CD4-positive, alpha-beta memory T cell (primary cell): ENCODE measurements at places on chromosomes 4 and X. TPM values are rescaled to one million over a fixed set of nuclear protein-coding genes. Genes with fewer than 3 reads are reported as not detected.

PLP1 gene
- not detected for polyA plus RNA-seq

TMSB15C gene
- polyA plus RNA-seq, result 0.41 TPM

NOP14 gene
- polyA plus RNA-seq, result 2.6 TPM

HSFX4 gene
- polyA plus RNA-seq, result not detected

DNA sequence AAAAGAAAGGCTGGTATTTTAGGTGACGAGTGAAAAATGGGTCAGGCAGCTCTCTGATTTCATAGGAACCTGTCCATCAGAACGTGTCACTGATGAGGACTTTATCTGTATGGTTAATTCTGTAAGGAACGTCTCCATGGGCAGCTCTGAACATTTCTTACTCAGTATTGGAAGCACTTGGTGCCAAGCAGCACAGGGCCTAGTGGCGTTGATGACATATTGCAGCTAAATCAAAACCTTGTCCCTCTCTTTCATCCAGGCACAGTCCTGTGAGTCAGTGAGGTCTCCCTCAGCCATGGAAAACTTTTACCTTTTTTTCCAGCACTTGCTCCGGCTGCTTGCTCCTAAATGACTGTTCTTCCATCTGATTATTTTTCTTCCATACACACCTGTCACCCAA, 301.9 kb downstream of the DHX15 start:
- no peak for DNase-seq
- H3K36me3 ChIP-seq, result no peaks in the 10 kb centered on the region
- no peak overlapping the region for H3K4me3 ChIP-seq
- no peaks in the 10 kb centered on the region for H3K4me1 ChIP-seq
- no peaks in the 10 kb centered on the region for H3K27me3 ChIP-seq
- no peak overlapping the region for H3K27ac ChIP-seq

GRCh38 chrX:30141966-30142365, 73.4 kb upstream of the MAGEB2 start:
- H3K27ac ChIP-seq, result no peak overlapping the region
- no peak for DNase-seq
- no peaks in the 10 kb centered on the region for H3K27me3 ChIP-seq
- no peaks in the 10 kb centered on the region for H3K4me1 ChIP-seq

DNA sequence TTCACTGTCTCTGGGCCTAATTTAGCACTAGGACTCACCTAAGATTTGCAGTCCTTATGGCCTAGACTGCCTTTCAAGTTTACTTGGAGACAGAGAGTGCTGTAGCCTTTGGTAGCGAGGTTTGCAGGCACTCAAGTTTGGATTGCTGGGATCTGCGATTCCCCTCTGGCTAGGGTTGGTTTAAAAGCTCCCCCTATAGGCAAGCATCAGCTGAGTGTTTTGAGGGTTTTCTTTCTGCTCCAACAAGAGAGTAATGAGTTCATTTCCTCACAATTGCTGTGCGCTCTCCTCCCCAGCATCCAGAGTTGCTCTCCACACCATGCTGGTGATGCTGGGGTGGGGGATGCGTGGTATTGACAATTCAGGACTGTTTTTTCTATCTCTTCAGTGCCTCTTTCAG, 206.9 kb downstream of the GLUD2 start:
- no peaks in the 10 kb centered on the region for H3K27me3 ChIP-seq
- H3K36me3 ChIP-seq, result no peaks in the 10 kb centered on the region
- no peak overlapping the region for H3K27ac ChIP-seq
- H3K4me3 ChIP-seq, result no peak overlapping the region
- no peak for DNase-seq

GRCh38 chr4:20265726-20266125, 14.0 kb downstream of the SLIT2 start:
- no peak overlapping the region for H3K4me3 ChIP-seq
- H3K27ac ChIP-seq, result no peak overlapping the region
- no peaks in the 10 kb centered on the region for H3K36me3 ChIP-seq
- H3K27me3 ChIP-seq, result no peaks in the 10 kb centered on the region

GRCh38 chr4:112060212-112060611, 85.0 kb upstream of the FAM241A start:
- H3K27me3 ChIP-seq, result no peaks in the 10 kb centered on the region
- H3K4me3 ChIP-seq, result no peak overlapping the region
- DNase-seq, result no peak
- no peaks in the 10 kb centered on the region for H3K36me3 ChIP-seq
- H3K4me1 ChIP-seq, result no peaks in the 10 kb centered on the region
- H3K27ac ChIP-seq, result no peak overlapping the region

DNA sequence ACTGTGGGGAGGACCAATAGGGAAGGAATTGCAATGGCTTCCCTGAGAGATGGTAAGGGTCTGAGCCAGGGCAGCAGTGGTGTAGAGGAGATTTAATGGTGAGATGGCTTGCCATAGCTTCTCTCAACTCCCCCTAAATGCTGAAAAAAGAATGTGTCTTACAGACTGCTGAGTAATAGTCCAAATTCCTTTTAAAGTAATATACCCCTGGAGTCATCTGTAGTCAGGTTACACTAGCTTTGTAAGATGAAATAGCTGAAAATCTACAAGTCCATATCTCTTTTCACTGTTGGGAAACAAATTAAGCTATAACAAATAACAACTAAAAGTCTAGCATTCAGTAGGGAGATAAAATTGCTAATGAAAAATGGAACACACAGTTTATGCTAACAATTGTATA, 33.5 kb downstream of the MAPK10 start:
- no peak overlapping the region for H3K27ac ChIP-seq
- H3K4me3 ChIP-seq, result no peak overlapping the region
- no peaks in the 10 kb centered on the region for H3K27me3 ChIP-seq
- H3K4me1 ChIP-seq, result no peaks in the 10 kb centered on the region
- no peak for DNase-seq

DNA sequence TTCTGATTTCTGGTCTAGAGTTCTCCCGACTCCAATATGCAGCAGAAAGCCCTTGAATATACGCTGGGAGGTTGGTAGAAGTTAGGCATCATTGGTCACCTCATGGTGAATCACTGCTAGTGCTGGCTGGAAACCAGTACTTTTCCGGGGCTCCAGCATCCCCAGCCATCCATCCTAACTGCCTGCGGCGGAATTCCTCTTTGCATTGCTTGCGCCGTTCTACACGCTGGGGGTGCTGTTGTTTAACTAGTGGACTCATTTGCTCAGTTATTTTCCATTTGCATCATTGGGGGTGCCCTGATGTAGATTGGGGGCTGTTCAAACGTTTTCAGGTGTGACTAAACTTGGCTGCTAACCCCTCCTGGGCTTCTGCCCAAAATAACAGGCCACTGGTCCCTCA, 23.3 kb upstream of the GPR50 start:
- H3K4me1 ChIP-seq, result no peaks in the 10 kb centered on the region
- no peak for DNase-seq
- H3K4me3 ChIP-seq, result no peak overlapping the region
- no peak overlapping the region for H3K27ac ChIP-seq

GRCh38 chrX:136028383-136028984, 43.2 kb downstream of the SLC9A6 start:
- H3K27ac ChIP-seq, result no peak overlapping the region
- DNase-seq, result peak; percentile 52
- H3K36me3 ChIP-seq, result peaks cover 6% of the 10 kb centered on the region

DNA sequence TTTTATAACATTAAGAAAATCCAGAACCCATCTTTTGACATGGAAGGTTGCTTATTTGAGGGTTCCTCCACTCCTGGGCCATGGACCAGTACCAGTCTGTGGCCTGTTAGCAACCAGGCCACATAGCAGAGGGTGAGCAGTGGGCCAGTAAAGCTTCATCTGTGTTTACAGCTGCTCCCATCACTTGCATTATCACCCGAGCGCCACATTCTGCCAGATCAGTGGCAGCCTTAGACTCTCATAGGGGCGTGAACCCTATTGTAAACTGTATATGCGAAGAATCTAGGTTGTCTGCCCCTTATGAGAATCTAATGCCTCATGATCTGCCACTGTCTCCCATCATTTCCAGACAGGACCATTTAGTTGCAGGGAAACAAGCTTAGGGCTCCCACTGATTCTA, 58.6 kb downstream of the NDST4 start:
- H3K4me3 ChIP-seq, result no peak overlapping the region
- no peak for DNase-seq
- no peaks in the 10 kb centered on the region for H3K36me3 ChIP-seq
- H3K4me1 ChIP-seq, result no peaks in the 10 kb centered on the region
- no peaks in the 10 kb centered on the region for H3K27me3 ChIP-seq

- H3K4me3 ChIP-seq, result no peak overlapping the region
- no peaks in the 10 kb centered on the region for H3K27me3 ChIP-seq
- DNase-seq, result no peak
- no peak overlapping the region for H3K27ac ChIP-seq
These were observed 92.3 kb downstream of the RLIM start for GRCh38 chrX:74521961-74522751.

GRCh38 chrX:26925088-26925487, 538.1 kb downstream of the PPP4R3C start:
- no peaks in the 10 kb centered on the region for H3K36me3 ChIP-seq
- no peaks in the 10 kb centered on the region for H3K27me3 ChIP-seq
- H3K4me1 ChIP-seq, result no peaks in the 10 kb centered on the region
- H3K27ac ChIP-seq, result no peak overlapping the region
- no peak overlapping the region for H3K4me3 ChIP-seq

DNA sequence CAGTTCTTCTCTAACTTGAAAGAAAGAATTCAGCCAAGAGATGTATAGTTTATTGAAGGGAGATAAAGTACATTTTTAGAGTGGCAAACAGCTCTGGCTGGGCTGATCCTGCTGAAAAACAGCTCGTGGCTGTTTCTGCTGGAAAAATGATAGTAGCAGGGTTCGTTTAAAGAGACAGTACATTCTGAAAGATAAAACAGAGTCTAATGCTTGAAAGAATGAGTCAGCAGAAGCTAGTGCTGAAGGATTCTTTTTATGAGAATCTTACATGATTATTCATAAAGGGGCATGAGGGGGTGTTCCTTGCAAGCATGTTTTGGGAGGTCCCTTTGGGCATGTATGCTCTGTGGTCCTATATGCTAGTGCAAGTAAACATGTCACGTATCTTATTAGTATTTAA, 790.0 kb downstream of the PCDH18 start:
- H3K4me1 ChIP-seq, result no peaks in the 10 kb centered on the region
- H3K27me3 ChIP-seq, result no peaks in the 10 kb centered on the region
- H3K4me3 ChIP-seq, result no peak overlapping the region
- no peak for DNase-seq

GRCh38 chrX:3076416-3076991, 35.2 kb downstream of the ARSF start:
- H3K4me3 ChIP-seq, result no peak overlapping the region
- no peak for DNase-seq
